Stimulated activated CD8-positive, alpha-beta memory T cell treated with anti-CD3 and anti-CD28 coated beads, Interleukin-7, amount 100 ng/mL, for 24 hours (primary cell): ENCODE measurements at places on chromosomes 16 and 17.

DNA sequence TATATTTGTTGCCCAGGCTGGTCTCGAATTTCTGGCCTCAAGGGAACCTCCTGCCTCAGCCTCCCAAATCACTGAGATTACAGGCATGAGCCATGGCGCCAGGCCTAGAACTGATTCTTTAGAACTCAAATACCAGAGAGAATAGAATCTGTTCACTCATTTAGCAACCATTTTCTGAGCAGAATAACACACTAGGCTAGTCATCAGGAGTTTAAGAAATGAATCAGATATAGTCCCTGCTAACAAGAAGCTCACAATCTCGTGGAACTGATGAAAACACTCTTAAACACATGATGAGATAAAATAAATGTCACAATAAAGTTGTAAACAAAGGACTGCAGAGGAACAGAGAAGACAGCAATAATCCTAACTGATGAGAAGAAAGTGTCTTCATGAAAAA lies 55.8 kb upstream of the ADCY9 start:
- no peak for DNase-seq

- no peak for DNase-seq
Measured at GRCh38 chr17:82820278-82821251, 19.3 kb downstream of the ZNF750 start.

- DNase-seq, result no peak
Measured at GRCh38 chr17:72444517-72445054, 323.8 kb downstream of the SOX9 start.

DNA sequence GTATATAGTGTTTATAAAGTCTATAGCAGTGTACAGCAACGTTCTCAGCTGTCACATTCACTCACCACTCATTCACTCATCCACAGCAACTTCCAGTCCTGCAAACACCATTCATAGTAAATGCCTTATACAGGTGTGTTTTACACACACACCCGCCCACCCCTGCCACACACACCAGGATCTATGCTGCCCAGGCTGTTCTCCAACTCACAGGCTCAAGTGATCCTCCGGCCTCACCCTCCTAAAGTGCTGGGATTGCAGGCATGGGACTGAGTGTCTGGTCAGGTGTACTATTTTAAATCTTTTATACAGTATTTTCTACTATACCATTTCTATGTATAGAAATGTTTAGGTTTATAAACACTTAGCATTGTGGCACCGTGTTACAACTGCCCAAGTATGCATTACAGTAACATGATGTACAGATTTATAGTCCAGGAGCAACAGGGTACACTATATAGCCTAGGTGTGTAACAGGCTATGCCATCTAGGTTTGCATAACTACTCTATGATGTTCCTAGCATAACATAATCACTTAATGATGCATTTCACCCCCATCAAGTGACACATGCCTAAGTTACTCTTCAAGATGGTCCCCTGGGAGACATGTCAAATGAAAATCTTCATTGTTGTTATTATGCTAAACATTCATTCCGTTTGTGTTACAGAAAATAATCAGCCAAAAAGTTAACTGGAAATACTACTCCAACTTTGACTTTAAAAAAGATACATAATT lies 42.5 kb downstream of the CREBBP start:
- DNase-seq, result no peak

- no peak for DNase-seq
Measured at GRCh38 chr16:87621976-87622713, 19.8 kb downstream of the JPH3 start.
